A375 (cell line): ENCODE measurements at places on chromosomes 12 and 14. TPM values are rescaled to one million over a fixed set of nuclear protein-coding genes. Genes with fewer than 3 reads are reported as not detected.

ASPG gene
- total RNA-seq: not detected in 2 replicates

FAM181A gene
- total RNA-seq: not detected in 2 replicates

RBP5 gene
- total RNA-seq: not detected in 2 replicates

LARP4 gene
- total RNA-seq: 33.4 and 35.2 TPM in 2 replicates

CLMN gene
- 14.7 and 14.9 TPM in 2 replicates for total RNA-seq

WNT5B gene
- 0.64 and 1.2 TPM in 2 replicates for total RNA-seq

RARG gene
- total RNA-seq: 31.3 and 36.8 TPM in 2 replicates

PTMS gene
- 130 and 133 TPM in 2 replicates for total RNA-seq

LHX5 gene
- total RNA-seq: not detected in 2 replicates
